Vagina (tissue), 2 donors: ENCODE measurements at places on chromosomes 16 and 17. TPM values are rescaled to one million over a fixed set of nuclear protein-coding genes. Genes with fewer than 3 reads are reported as not detected.

GRCh38 chr16:46848768-46849764 is 18.1 kb upstream of the C16orf87 start:
- DNase-seq = no peak

DNA sequence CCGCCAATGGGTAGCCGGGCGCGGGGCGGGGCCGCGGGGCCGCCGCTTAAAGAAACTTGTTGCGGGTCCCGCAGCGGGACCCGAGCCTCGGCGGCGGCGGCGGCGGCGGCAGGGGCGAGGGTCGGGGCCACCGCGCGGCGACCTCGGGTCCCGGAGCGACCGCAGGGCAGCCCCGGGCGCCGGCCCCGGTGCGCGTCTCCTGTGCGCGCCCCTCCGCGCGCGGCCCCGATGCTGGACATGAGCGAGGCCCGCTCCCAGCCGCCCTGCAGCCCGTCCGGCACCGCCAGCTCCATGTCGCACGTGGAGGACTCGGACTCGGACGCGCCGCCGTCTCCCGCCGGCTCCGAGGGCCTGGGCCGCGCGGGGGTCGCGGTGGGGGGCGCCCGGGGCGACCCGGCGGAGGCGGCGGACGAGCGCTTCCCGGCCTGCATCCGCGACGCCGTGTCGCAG is at the start of gene SOX8:
SOX8 (plus strand) TSS at position 76 of the 450 bp plus-strand sequence; CDS start at position 229, 153 bp downstream.
- no peak for DNase-seq

DNA sequence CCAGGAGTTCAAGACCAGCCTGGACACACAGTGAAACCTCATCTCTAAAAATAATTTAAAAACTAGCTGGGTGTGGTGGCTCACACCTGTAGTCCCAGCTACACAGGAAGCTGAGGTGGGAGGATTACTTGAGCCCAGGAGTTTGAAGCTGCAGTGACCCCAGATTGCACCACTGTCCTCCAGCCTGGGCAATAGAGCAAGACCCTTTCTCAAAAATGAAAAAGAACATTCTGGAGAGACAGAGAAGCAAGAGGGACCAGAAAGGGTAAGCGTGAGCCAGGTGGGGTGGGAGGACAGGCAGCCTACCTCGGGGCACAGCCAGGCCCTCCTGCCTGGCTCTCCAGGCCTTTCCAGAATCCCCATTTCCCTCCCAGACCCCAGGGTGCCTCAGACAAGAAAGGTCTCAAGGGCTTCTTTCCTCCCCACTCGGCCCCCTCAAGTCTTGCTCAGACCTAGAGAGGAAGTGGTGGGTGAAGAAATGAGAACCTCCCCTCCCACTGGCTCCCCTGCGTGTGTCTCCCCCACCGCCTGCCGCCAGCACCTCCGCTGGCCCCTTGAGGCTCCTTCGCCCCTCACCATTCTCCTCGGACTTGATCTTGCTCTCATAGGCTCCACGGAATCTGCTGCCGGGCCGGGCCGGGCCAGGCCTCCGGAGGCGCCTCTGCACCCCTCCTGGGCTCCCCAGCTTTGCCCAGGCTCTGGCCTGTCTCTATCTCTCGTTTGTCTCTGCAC is 503 bp downstream of the C16orf54 start:
- no peak for DNase-seq

GRCh38 chr16:11334831-11335404 is 10.3 kb upstream of the RMI2 start:
- no peak for DNase-seq

Gene GCGR
- not detected for total RNA-seq
